Vagina (tissue), 2 donors: ENCODE measurements at places on chromosomes 13 and 19.

DNA sequence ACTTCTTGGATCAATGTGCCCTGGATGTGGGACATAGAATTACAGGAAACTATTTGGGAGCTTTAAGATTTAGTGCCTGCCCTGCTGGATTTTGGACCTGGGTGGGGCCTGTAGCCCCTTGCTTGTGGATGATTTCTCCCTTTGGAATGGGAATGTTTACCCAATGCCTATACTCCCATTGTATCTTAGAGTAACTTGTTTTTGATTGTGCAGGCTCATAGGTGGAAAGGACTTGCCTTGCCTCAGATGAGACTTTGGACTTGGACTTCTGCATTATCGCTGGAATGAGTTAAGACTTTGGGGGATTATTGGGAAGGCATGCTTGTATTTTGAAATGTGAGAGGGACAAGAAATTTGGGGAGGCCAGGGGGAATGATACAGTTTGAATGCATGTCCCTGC lies 13.5 kb downstream of the SLC15A1 start:
- no peak for DNase-seq

DNA sequence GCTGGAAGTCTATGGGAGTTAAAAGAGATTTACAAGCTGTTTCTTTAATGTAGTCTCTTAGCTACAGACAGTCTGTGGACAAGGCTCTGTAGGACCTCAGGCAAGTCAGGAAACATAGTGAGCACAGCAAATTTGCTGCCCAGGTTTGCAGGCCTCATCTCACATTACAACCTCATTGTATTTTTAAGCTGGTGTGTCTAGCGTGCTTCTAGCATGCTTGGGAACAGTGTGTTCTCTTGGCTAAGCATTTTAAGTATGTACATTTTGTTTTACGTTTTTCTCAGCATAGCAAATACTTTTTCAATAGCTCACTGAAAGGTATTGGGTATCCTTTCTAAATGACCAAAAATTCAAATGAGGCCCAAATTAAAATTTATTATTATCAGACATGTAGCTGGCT lies 113.2 kb downstream of the STARD13 start:
- DNase-seq: no peak

DNA sequence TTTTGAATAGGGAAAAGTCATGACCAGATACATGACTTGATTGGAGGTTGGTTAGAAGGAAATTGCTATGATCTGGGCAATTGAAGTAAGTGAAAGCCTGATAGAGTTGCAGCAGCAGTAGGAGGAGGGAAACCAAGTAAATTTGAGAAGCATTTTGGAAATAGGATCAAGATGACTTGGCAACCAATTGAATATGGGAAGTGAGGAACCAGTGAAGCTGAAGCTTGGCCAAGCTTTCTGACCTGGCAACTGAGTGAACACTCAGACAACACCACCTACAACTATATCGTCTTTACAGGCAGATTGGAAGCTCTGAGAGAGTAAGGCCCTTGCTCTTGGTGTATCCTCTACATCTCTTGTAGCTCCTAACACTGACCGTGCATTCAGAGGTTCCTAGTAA lies 16.2 kb upstream of the KATNAL1 start:
- no peak for DNase-seq

GRCh38 chr19:55105237-55105636 lies 12.2 kb downstream of the PPP1R12C start:
- no peak for DNase-seq

- peak; percentile 94 for DNase-seq
These were observed 454 bp downstream of the BLVRB start for GRCh38 chr19:40465025-40465556.
